ENCODE measurements at places on chromosomes 12 and 14.

DNA sequence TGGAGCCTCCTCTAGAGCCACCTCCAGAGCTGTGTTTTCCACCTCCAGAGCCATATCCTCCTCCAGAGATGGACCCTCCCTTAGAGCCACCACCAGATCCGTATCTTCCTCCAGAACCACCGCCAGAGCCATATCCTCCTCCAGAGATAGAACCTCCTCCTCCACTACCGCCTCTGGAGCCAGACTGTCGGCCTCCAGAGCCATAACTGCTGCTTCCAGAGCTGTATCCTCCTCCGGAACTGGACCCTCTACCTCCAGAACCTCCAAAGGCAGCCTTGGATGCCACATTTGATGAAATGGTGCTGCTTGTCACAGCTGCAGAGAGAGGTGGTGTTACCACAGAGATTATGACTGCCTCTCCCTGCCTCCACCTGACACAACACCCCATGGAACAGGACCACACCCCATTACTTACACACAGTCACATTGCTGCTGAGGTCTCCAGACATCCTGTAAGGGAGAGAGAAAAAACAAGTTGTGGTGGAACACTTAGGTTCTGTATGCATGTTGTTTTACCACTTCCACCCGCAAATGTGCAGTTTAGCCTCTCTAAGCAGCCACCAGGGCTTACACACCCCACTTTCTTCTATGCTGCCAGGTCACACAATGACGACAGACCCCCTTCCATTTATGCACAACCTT lies 6.8 kb downstream of the KRT2 start:
- peak; percentile 22 for DNase-seq

GRCh38 chr12:44847403-44847802 lies 28.7 kb downstream of the NELL2 start:
- DNase-seq = no peak

DNA sequence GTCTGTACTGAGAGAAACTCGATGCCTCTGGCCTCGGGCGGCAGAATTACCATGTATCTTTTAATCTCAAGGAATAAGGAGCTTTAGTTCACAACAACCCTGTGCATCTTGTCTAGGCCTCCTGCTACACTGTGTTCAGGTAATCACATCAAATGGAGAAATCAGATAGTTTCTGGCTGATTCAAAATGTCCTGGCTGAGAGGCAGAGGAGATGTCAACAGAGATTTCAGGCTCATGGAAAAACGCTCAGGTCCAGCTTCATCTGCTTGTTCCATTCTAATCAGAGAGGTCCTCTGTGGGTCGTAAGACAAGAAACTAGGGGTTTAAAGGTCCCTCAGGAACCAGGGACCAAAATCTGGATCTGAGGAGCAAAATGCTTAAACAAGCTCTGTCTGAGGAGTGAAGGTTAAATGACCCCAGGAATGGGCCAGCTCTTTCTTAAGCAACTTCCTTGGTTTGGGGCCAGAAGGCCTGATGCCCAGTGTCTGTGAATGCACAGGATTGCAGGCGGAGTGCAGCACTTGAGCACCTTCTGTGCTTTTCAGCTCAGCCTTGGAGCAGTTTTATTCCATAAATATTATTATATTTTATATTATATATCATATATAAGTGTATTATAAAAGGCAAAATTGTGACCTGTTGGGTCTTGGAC lies 170.2 kb upstream of the PRICKLE1 start:
- DNase-seq = no peak

GRCh38 chr12:53208877-53209463 lies 1.9 kb upstream of the ITGB7 start:
- DNase-seq = no peak

Measured in activated T-helper 1 cell treated with Interleukin-2 at 50 U/mL for 16 hours (primary cell).